Stimulated activated CD4-positive, alpha-beta T cell treated with anti-CD3 and anti-CD28 coated beads, Interleukin-2, amount 100 ng/mL, for 24 hours (primary cell): ENCODE measurements at places on chromosomes 5 and 9.
A peak's percentile ranks its signal among the peaks of the same experiment; 100 is the strongest.

GRCh38 chr5:118967059-118967508 is 21.3 kb downstream of the DTWD2 start:
- no peak for DNase-seq

- no peak for DNase-seq
Measured at GRCh38 chr9:133863257-133863592, 125.1 kb upstream of the SARDH start.

- DNase-seq: no peak
Measured at GRCh38 chr9:97906236-97906831, 16.0 kb downstream of the TRMO start.

DNA sequence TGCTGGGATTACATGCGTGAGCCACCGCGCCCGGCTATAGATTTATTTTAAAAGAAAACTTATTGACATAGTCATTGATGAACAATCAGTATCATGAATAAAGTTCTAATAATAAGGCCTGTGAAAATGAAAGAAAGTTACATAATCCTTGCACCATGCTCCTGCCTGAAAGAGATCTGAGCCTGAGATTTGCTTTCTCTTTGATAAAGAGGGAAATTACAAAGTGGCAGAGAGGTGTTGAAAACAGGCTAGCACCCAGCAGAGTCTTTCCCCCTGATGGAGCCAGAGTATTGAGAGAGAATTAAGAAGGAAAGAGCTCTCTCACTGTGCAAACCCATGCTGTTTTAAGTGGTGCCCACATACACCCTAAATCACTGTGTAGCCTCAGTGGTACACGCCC is 37.2 kb downstream of the SLC6A7 start:
- no peak for DNase-seq

- DNase-seq: peak; percentile 3
Measured at GRCh38 chr5:138240650-138241385, 27.7 kb upstream of the CDC23 start.

DNA sequence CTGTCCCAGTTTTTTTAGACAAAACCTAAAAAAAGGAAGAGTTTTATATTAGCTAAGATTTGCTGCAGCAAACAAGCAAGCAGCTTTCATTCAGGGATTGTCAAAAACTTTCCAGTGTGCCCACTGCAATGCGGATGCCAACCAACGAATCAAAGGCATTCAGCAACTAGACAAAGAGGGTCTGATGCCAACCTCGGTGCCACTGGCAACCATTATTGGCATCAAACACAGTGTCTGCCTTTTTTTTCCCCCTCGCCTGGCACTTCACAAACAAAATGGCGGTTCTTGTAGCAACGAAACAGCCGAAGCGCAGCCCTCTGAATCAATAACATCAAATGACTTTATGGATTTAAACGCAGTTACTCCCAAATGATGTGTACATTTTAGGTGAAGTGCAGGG is 10.4 kb downstream of the NFIB start:
- no peak for DNase-seq

DNA sequence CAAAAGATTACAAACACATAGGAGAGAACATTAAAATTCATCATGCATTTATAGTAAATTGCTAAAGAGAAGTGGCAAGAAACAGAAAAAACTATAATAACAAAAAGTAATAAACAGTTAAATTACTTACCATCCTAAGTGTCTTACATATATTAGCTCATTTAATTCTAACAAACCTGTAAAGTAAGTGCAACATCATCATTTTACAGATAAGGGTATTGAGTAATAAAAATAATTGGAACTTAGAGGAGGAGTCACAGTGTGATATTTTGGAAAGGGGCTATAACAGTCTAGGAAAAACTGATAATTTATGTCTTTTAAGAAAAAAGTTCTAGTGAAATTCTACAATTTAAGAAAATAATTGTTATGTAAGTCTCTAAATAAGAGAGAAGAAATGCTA is 592.8 kb downstream of the DMRTA1 start:
- no peak for DNase-seq

DNA sequence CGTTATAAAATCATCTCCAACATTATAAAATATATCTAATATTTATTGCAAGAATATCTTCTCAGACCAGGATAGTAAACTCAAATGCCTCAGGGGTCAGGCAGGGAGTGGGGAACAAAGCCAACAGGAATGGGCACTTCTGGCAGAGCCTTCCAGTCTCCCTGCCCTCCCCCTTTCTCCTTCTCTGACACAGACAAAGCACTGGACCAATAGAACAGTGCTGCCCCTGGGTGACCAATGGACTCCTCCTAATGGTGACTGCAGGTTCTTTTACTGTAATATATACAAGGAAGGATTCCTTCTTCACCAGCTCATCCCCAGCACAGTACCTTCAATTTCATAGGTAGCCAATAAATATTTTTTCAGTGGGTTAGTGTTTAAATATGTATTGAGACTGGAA is 31.1 kb upstream of the MAMDC2 start:
- no peak for DNase-seq

GRCh38 chr5:52738095-52738506 is 49.6 kb upstream of the ITGA1 start:
- DNase-seq: no peak

- no peak for DNase-seq
Measured at GRCh38 chr9:98357921-98358535, 102.6 kb upstream of the TBC1D2 start.

GRCh38 chr9:124835026-124835557 is 18.2 kb upstream of the WDR38 start:
- DNase-seq: no peak

- no peak for DNase-seq
Measured at GRCh38 chr9:126991183-126991582, 76.6 kb downstream of the RALGPS1 start.

GRCh38 chr5:171642894-171643293 is 142.7 kb upstream of the SMIM23 start:
- DNase-seq: no peak

DNA sequence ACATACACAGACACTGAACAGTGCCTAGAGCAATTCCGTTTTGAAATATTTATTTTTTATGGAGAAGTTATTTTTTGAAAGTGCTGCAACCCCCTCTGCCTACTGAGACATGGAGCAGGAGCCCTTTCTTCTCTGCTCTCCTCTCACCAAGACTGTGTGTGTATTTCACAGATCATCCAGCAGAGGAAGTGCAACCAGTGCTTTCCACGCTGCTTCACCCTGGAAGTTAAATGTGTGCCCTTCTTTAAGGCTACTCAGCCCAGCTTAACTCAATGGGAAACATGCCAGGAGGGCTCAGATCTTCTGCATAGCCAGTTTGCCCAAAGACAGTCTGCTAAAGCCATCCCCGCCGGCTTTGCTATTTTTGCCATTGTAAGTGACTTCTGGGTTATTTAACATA is 606.3 kb downstream of the TLE1 start:
- no peak for DNase-seq

DNA sequence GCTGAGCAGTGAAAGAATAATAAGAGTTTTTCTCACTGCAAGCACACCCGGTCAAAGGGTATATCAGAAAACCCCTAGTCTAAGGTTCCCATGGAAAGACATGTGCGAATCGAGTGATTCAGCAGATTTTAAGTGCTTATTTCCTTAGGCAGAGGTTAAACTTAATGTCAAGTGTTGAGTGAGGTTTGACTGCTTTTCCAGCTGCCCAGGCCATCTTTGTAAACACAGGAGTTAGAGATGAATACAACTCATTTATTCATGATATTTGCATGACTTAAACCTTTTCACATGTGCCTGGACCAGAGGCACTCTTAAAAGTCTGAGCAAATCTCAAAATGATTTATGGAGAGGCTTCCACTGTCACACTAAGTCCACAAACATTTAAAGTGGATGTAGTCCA is 137.8 kb upstream of the RGMB start:
- no peak for DNase-seq

- DNase-seq: no peak
Measured at GRCh38 chr5:111813537-111813936, 56.5 kb upstream of the NREP start.
